ENCODE measurements at places on chromosomes 4 and X. TPM values are rescaled to one million over a fixed set of nuclear protein-coding genes. Genes with fewer than 3 reads are reported as not detected.

GRCh38 chr4:156782491-156782890 is 189.1 kb downstream of the PDGFC start:
- peaks cover 16% of the 10 kb centered on the region for H3K4me1 ChIP-seq
- no peak for DNase-seq
- no peak overlapping the region for H3K27ac ChIP-seq
- H3K27me3 ChIP-seq: no peaks in the 10 kb centered on the region
- H3K36me3 ChIP-seq: no peaks in the 10 kb centered on the region

DNA sequence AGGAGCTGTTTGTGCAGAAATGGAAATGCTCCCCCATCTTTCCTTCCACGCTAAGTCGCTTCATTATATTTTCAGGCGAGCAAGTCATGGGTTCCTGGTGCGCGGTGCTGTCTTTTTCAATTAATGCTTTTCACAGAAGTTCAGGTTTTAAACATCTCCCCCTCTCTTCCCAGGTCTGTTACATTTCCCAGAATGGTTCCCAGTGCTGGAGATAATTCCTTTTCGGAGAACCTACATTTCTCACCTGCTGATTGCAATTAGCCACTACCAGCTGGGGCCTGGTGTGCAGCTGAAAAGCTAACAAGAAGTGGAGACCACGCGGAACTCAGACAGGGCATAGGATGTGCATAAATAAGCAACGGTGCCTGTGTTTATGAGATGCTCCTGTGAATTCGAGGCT is 217.8 kb downstream of the MID1IP1 start:
- H3K4me1 ChIP-seq: no peaks in the 10 kb centered on the region
- no peaks in the 10 kb centered on the region for H3K36me3 ChIP-seq

- H3K27me3 ChIP-seq: no peaks in the 10 kb centered on the region
- H3K4me3 ChIP-seq: no peak overlapping the region
- H3K27ac ChIP-seq: peak overlapping the region; percentile 33
- H3K36me3 ChIP-seq: no peaks in the 10 kb centered on the region
Measured at GRCh38 chr4:185222598-185222997, 13.2 kb downstream of the SNX25 start.

- no peaks in the 10 kb centered on the region for H3K36me3 ChIP-seq
- no peaks in the 10 kb centered on the region for H3K4me1 ChIP-seq
- DNase-seq: no peak
- H3K27me3 ChIP-seq: no peaks in the 10 kb centered on the region
- no peak overlapping the region for H3K27ac ChIP-seq
- no peak overlapping the region for H3K4me3 ChIP-seq
Measured at GRCh38 chr4:12697970-12698369, 786.2 kb downstream of the RAB28 start.

GRCh38 chr4:42320822-42321388 is 76.4 kb upstream of the SHISA3 start:
- no peaks in the 10 kb centered on the region for H3K27me3 ChIP-seq
- H3K4me1 ChIP-seq: no peaks in the 10 kb centered on the region
- H3K4me3 ChIP-seq: no peak overlapping the region
- DNase-seq: no peak
- no peaks in the 10 kb centered on the region for H3K36me3 ChIP-seq

GRCh38 chr4:21415728-21416127 is 532.8 kb downstream of the KCNIP4 start:
- no peak overlapping the region for H3K27ac ChIP-seq
- no peak for DNase-seq
- H3K4me1 ChIP-seq: no peaks in the 10 kb centered on the region
- H3K4me3 ChIP-seq: no peak overlapping the region

GRCh38 chr4:2914256-2915126 is 48.7 kb downstream of the NOP14 start:
- no peaks in the 10 kb centered on the region for H3K27me3 ChIP-seq
- no peak overlapping the region for H3K27ac ChIP-seq
- H3K36me3 ChIP-seq: peaks cover 58% of the 10 kb centered on the region
- no peaks in the 10 kb centered on the region for H3K4me1 ChIP-seq
- DNase-seq: no peak
- no peak overlapping the region for H3K4me3 ChIP-seq

DNA sequence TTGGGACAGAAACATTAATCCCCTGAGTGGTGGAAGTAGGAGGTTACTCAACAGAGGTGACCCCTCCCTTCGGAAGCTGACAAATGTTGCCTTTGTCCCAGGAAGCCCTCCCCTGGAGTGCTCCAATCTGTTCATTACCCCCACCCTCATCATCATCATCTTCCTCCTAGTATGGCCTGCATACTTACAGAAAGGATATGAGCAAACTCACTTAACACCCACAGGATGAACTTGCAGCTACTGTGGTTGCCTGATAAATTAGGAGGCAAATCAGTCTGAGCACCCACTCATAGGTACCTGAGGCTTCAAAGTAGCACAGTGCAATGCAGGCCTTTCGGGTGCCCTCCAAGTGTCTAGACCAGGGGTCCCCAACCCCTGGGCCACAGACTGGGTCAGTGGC is 236.7 kb upstream of the GATB start:
- H3K27ac ChIP-seq: no peak overlapping the region
- no peaks in the 10 kb centered on the region for H3K27me3 ChIP-seq
- H3K4me1 ChIP-seq: no peaks in the 10 kb centered on the region
- H3K4me3 ChIP-seq: no peak overlapping the region

GRCh38 chr4:53618321-53618720 is 27.0 kb upstream of the LNX1 start:
- H3K36me3 ChIP-seq: no peaks in the 10 kb centered on the region
- no peak for DNase-seq
- no peaks in the 10 kb centered on the region for H3K4me1 ChIP-seq
- H3K27ac ChIP-seq: no peak overlapping the region
- no peaks in the 10 kb centered on the region for H3K27me3 ChIP-seq

DNA sequence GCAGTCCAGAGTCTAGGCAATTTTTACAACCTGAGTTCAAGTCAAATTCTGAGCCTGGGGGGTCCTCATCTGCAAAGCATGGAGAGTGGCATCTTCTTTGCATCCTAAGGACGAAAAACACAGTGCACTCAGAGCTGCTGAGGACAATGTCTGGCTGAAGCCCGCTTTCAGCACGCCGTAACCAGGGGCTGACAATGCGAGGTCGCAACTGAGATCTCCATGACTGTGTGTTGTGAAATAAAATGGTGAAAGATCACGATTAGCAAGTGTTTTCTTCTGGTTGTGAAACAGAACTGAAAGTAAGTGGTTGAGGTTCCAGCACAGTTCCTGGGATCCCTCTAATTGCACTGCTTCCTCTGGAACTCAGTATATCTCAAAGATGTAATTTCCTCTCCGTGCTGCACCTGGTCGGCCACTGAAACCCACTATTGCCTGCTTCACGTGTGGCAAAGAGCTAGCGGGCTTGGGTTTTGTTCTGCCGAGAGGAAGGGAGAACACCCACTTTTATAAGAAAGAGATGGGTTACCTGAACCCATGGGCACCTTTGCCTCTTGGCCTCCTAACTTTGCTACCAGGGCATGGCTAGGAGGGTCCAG is 7.7 kb upstream of the F11 start:
- H3K36me3 ChIP-seq: no peaks in the 10 kb centered on the region
- H3K27ac ChIP-seq: no peak overlapping the region
- no peaks in the 10 kb centered on the region for H3K27me3 ChIP-seq
- DNase-seq: no peak
- no peak overlapping the region for H3K4me3 ChIP-seq

DNA sequence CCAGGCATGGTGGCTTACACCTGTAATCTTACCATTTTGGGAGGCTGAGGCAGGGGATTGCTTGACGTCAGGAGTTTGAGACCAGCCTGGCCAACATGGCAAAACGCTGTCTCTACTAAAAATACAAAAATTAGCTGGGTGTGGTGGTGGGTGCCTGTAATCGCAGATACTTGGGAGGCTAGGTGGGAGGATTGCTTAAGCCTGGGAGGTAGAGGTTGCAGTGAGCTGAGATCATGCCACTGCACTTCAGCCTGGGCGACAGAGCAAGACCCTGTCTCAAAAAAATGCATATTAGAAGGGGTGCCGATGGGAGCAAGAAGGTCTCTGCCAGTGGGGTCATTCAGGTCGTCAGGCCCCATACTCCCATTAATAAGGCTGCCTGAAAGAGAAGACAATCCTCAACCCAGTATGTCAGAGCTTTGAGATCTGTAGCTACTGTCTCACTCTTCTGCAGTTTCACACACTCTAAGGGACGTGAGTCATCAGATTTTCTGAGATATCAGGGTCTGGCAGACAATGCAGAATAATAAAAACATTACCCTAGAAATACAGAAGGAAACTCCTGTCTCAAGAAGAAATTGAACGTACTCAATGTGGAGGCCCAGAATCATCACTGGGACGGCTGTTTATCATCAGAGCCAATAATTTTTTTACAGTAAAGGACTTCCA is 176.7 kb upstream of the FAT1 start:
- no peak overlapping the region for H3K27ac ChIP-seq
- H3K36me3 ChIP-seq: no peaks in the 10 kb centered on the region
- no peaks in the 10 kb centered on the region for H3K4me1 ChIP-seq
- H3K27me3 ChIP-seq: no peaks in the 10 kb centered on the region
- DNase-seq: no peak

- no peak for DNase-seq
- no peaks in the 10 kb centered on the region for H3K27me3 ChIP-seq
- H3K4me1 ChIP-seq: no peaks in the 10 kb centered on the region
- H3K27ac ChIP-seq: no peak within 1 kb of the TSS
- no peaks in the 10 kb centered on the region for H3K36me3 ChIP-seq
Measured at GRCh38 chr4:188109157-188109755, at the start of gene TRIML2. Gene TRIML2, minus strand, starts transcription at chr4:188109603. Its CDS starts 4,235 bp downstream, at chr4:188105368.

DNA sequence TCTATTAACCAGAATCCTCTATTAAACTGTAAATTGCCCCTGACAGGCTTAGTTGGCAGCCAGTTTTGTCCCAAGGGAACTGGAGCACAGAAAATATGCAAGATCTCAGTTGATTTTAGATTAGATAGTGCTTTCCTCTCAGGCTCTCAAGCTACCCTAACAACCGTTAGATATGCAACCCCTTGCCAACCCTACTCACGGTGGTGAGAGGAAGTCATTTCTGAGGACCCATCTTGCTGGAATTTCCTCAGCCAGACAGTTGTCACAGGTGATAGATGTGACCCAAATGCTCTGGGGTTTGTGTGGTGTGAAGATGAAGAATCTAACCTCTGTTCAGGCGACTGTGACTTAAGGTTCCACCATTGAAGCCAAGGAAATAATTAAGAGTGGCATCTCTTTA is 447.1 kb downstream of the MID1IP1 start:
- H3K4me1 ChIP-seq: no peaks in the 10 kb centered on the region
- H3K27ac ChIP-seq: no peak overlapping the region
- no peaks in the 10 kb centered on the region for H3K27me3 ChIP-seq

GRCh38 chr4:72283357-72283756 is 251.6 kb downstream of the NPFFR2 start:
- no peaks in the 10 kb centered on the region for H3K4me1 ChIP-seq
- H3K4me3 ChIP-seq: no peak overlapping the region
- no peaks in the 10 kb centered on the region for H3K36me3 ChIP-seq
- H3K27ac ChIP-seq: no peak overlapping the region
- no peak for DNase-seq

- H3K36me3 ChIP-seq: no peaks in the 10 kb centered on the region
- H3K27ac ChIP-seq: peak within 1 kb of the TSS; percentile 83
- H3K4me3 ChIP-seq: peak within 1 kb of the TSS; percentile 73
- H3K27me3 ChIP-seq: no peaks in the 10 kb centered on the region
Measured at GRCh38 chr4:155666344-155667221, at the start of gene GUCY1A1. Gene GUCY1A1, plus strand, starts transcription at chr4:155666848. Its CDS starts 30,020 bp downstream, at chr4:155696868.

DNA sequence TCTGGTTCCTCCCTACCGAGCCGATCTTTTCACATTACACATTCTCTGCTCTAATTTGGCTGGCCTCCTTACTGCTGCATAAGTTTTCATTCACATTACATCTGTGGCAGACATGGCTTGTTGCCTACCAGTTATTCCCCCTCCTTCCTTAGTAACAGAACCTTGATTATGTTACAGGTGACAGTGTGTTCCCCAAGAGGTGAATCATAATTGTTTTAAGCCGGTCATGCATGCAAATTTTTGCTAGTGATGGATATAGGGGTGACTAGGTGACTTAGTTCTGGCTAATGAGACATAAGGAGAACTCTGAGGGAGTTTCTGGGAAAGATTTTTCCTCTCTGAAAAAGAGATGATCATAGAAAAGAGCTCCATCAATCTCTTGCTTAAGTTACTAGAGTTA is 8.4 kb upstream of the LAMP2 start:
- DNase-seq: no peak
- H3K4me1 ChIP-seq: no peaks in the 10 kb centered on the region
- no peak overlapping the region for H3K4me3 ChIP-seq
- no peaks in the 10 kb centered on the region for H3K36me3 ChIP-seq
- no peak overlapping the region for H3K27ac ChIP-seq
- H3K27me3 ChIP-seq: no peaks in the 10 kb centered on the region

- no peak for DNase-seq
- H3K27me3 ChIP-seq: no peaks in the 10 kb centered on the region
- H3K4me1 ChIP-seq: no peaks in the 10 kb centered on the region
- H3K36me3 ChIP-seq: no peaks in the 10 kb centered on the region
Measured at GRCh38 chrX:143536176-143536575, 18.9 kb upstream of the SPANXN3 start.

DNA sequence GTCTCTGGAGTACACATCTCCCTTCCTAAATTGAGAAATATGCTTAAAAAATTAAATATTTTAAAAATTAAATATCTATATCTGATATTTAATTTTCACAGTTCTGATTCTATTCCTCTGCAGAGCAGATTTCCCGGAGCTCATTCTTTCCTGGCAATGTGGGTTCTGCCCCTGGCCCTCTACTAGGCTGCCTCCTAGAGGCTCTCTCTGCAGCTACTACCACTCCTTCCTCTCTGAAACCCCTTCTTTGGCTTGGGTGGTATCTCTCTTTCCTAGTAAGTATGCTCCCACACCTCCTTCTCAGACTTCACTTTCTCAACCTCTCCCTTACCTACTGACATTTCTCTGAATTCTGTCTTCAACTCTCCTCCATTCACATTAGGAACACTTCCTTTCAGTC is 45.3 kb downstream of the RPGR start:
- H3K36me3 ChIP-seq: no peaks in the 10 kb centered on the region
- no peaks in the 10 kb centered on the region for H3K4me1 ChIP-seq
- DNase-seq: no peak
- H3K27me3 ChIP-seq: no peaks in the 10 kb centered on the region
- no peak overlapping the region for H3K4me3 ChIP-seq

DNA sequence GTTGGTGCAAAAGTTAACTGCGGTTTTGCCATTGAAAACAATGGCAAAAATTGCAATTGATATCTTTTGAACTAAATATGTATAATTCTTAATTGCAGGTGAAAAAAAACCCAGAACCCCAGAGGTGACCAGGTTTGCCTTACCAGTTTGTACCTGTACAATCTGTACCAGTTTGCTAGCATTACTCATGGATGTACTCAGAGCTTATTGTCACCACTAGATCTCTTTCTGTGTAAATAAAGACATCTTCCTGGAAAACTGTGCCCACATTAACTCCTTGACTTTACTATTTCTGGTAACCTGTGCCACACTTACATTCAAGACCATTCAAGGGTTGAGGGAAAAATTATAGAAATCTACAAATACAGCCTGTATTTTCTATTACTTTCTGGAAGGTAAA is 139.7 kb downstream of the ELOVL6 start:
- H3K36me3 ChIP-seq: no peaks in the 10 kb centered on the region
- no peak for DNase-seq
- no peak overlapping the region for H3K27ac ChIP-seq
- H3K27me3 ChIP-seq: no peaks in the 10 kb centered on the region

The AWAT2 gene
- not detected for total RNA-seq

The FAM156B gene
- total RNA-seq: 18.0 TPM

The ASMT gene
- total RNA-seq: not detected

The STX18 gene
- 18.5 TPM for total RNA-seq

The NDUFA1 gene
- total RNA-seq: 41.1 TPM

The UGT2B10 gene
- not detected for total RNA-seq

The NAA11 gene
- not detected for total RNA-seq

The TENM3 gene
- 8.0 TPM for total RNA-seq

Data from thoracic aorta (tissue), 2 donors.